EL (cell line): ENCODE measurements at places on chromosomes 1 and 21.

- no peak for DNase-seq
Measured at GRCh38 chr1:27379564-27380122, 3.5 kb downstream of the CD164L2 start.

DNA sequence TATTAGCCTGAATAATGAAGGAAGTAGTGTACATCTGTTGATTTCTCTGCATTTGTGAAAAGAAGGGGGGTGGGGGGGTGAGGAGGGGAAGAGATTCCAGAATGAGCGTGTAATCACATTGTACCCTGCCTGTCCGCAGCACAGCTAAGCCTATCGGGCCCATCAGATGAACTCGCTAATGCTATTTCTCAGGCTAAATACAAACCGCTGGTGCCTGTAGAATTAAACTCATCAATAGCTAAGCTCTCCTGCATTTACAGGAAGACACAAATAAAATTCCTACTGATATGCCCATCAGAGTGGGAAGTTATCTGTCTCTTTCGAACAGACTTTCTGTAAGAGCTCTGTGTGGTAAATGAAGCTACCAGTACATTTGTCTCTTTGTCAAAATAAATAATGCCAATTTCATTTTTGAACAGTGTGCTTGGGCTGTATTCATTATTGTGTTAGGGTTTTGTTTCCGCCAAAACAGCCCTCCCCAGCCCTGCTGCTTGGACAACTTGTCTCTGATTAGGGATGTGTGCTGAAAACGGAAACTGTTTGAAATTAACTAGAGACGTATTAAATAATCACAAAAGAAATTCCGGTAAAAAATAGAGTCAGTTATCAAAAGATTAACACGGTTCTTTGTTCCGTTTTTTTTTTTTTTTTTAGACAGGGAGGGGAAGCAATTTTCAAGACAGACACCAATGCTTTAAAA is 305.4 kb downstream of the TTLL7 start:
- DNase-seq = no peak

GRCh38 chr1:204975568-204976235 is 67.3 kb upstream of the CNTN2 start:
- DNase-seq = peak; percentile 50

DNA sequence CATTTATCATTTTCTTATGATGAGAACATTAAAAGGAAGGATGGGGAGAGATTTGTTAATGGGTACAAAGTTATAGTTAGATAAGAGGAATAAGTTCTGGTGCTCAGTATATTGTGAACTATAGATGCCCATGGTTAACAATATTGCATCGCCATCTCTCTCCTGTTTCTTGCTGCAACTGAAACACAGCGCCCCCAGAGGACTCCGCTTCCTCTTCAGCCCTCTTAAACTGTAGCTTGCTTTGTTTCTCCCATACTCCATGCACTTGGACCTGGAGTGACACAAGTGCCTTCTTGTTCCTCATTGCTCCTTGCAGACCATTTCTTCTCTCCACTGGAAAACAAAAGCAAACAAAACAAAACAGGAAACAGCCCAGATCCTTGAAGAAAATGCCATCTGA is 70.1 kb upstream of the NTPCR start:
- DNase-seq = peak; percentile 18

- peak; percentile 68 for DNase-seq
Measured at GRCh38 chr1:210446479-210446878, 117.8 kb downstream of the HHAT start.

GRCh38 chr1:99348397-99349132 is 84.3 kb downstream of the PLPPR4 start:
- DNase-seq = no peak

DNA sequence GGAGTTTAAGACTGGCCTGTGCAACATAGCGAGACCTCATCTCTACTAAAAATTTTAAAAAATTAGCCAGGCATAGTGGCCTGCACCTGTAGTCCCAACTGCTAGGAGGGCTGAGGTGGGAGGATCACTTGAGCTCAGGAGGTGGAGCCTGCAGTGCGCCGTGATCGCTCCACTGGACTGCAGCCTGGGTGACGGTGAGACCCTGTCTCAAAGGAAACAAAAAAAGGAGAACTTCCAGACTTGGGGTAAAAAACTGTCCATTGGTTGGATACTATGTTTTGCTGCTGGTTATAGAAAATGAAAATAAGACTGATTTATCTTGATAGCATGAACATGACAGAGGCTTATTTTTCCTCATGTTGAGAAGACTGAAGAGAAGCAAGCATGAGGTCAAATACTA is 79.4 kb downstream of the WDR4 start:
- DNase-seq = no peak

- no peak for DNase-seq
Measured at GRCh38 chr1:247352175-247352574, 20.5 kb upstream of the ZNF496 start.

GRCh38 chr1:32696041-32696440 is 6.5 kb downstream of the SYNC start:
- no peak for DNase-seq

DNA sequence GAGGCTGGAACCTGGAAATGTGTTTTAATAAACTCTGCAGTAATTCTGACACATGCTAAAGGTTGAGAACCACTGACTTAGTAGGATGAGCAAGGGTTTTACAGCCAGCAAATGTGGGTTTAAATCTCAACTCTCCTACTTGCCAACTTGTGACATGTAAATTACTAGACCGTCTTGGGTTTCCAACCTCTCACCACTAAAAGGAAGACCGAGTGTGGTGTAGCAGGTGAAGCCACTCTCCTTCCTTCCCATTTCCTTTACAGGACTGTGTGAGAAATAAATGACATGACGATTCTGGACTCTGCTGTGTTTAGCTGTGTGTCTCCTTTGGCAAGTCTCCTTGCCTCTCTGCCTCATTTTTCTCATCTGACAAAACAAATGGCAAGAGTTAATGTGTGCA is 49.5 kb upstream of the DNAJC6 start:
- no peak for DNase-seq

DNA sequence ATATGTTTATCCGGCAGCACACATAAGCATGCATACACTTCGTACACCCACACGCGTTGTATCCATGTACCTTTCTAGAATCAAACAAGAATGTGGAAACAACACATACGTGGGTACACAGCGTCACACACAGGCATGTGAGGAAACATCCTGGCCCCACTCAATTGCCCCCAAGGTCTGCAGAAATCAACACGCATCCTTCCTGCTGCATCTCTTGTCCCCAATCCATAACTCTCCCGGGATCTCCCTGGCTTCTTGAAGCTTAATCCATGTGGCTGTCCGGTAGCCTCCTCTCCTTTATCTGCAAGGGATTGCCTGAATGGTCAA is 5.5 kb upstream of the TBX15 start:
- DNase-seq = no peak

GRCh38 chr1:220906561-220907334 is 27.5 kb downstream of the HLX start:
- DNase-seq = peak; percentile 89

- no peak for DNase-seq
Measured at GRCh38 chr21:15211491-15212133, 146.8 kb upstream of the NRIP1 start.

DNA sequence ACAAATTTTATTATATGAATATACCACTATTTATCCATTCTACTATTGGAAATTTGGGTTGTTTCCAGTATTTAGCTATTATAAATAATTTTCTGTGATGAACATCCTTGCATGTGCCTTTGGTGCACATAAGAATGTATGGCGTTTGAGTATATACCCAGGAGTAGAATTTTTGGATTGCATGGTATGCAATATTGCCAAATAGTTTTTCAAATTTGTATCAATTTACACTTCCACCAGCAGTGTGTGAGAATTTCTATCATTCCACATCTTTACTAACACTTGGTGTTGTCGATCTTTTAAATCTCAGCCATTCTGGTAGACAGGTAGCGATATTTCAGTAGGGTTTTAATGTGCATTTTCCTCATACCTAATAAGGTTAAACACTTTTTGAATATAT is 9.2 kb upstream of the FNBP1L start:
- no peak for DNase-seq

- DNase-seq = no peak
Measured at GRCh38 chr1:237303929-237304328, 261.9 kb downstream of the RYR2 start.

- no peak for DNase-seq
Measured at GRCh38 chr1:233629305-233629935, 15.5 kb downstream of the KCNK1 start.
